ENCODE measurements at places on chromosomes 3 and 15.

DNA sequence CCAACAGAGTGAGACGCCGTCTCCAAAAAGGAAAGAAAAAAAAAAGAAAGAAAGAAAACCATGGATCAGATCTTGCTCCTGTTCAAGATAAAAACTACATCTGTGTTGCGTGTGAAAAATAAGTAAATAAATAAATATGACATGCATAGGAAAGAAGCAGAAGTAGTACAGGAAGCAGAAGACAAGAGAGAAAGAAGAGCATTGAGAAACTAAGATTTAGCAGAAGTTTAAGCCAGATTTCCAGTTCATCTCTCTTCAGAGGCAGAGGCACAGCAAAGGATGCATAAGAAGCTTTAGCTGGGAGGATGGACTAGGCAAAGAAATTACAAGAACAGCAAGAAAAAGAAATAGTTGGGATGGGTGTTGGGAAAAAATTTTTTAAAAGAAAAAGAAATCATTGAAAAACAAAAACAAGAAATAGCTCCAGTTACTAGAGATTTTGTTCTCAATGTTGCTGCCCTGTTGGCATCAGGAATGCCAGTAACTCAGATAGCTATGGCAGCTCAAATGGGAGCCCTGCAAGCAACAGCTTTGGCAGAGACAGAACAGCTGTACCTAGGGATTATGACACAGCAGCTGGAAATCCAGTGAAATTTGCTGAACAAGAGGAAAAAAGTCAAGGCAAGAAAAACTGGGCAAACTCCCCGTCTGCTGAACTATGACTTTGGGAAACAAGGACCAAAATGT, 17.3 kb downstream of the AP3S2 start:
- DNase-seq, result no peak

DNA sequence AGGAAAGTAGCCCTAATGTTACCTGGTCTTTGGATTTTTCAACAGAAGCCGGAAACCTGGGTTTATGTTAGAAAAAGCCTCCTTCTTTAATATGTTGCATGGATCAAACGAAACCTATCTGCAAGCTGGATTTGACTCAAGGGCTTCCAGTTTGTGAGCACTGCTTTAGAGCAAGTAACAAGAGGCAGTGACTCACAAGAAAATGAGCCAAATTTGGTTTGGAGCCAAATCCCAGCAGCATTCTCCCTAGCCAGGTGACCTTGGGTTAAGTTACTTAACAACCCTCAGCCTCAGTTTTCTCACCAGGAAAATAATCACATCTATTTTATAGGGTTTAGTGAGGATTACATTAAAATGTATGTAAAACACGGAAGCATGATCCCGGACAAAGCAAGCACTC, 215.2 kb upstream of the PRICKLE2 start:
- DNase-seq, result no peak

DNA sequence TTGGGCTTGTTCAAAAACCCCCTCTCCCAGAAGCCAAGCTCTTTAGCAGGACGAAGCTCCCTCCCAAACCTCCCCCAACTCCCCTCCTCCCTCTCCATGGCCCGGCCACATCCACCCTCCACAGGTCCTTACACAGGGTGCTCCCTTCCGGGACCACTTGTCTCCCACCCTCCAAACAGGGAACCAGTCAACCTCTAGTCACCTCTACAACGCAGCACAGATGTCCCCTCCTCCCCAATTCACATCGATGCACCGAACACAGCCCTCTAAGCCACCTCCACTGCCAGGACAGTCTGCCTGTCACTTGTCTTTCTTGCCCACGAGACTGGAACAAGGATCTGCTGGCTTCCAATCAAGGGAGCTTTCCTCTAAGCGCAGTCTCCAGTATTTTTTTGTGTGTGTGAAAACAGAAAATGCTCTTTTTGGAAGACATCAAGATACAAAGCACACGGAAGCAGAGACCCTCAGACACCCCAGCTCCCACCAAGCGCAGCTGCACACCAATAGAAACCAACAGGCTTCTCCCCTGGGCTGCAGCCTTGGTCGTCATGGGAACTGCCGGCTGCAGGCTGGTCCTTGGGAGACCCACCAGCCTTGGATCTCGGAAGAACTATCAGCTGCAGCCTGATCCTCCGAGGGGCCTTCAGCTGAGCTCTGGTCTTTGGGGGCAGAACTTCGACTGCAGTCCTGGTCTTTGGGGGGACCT, 26.5 kb downstream of the IQSEC1 start:
- no peak for DNase-seq

GRCh38 chr3:123597561-123597960, 12.7 kb upstream of the HACD2 start:
- no peak for DNase-seq

DNA sequence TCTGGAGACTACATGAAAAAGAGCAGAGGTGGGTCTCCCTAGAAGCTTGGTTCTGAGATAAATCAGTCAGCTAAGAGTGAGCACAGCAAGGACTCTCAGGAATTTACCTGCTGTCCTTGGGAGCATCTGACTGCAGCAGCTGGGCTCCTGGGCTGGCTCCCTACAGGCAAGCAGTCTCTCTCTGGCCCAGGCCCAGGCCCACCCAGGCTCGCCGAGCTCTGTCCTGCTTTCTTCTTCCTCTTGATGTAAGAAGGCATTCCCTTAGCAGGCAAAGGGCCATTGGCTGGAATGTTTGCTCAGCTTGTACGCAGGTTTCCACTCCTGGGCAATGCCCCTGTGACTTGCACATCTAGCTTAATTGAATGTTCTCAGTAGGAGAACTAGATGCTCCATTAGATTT, 4.3 kb upstream of the RBP2 start:
- DNase-seq, result no peak

GRCh38 chr3:87503900-87504498, 227.6 kb upstream of the POU1F1 start:
- no peak for DNase-seq

DNA sequence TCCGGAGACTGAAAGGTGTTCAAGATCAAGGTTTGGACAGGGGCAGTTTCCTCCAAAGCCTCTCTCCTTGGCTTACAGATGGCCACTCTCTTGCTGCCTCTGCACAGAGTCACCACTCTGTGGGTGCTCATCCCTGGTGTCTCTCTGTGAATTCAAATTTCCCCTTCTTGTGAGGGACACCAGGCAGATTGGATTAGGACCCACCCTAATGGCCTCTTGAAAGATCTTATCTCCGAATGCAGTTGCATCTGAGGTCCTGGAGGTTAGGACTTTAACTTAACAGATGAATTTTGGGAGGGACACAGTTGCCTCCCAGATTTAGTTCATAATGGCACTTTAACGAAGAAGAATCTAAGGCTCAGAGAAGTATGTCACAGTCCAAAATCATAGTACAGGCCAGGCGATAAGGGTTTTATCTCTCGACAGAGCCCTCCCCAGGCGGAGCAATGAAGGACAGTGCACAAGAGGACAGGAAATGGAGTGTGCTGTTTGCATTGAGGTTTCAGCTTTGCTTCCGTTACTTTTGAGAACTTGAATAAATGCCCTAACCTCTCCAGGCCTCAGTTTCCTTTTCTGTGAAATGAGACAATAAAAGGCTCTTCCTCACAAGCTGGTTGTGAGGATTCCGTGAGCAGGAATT, 38.9 kb upstream of the KIF23 start:
- DNase-seq, result no peak

- no peak for DNase-seq
Observed at GRCh38 chr3:166879661-166880060, 500.4 kb downstream of the ZBBX start.

DNA sequence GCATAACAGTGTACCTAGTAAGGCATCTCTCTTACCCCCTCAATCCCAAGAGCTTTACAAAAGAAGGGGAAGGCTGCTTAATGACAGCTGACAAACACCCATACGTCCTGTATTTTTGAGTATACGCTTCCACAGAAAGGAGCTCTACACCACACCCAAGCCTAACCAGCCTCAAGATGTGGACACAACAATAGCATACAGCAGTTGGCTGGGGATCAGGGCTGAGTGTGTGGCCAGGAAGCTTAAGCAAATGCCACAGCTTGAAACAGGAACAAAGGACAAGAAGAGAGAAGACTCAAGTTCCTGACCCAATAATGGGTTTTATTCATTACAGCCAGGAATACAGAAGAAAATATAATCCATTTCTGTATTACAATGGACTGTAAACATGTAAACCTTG, 6.9 kb downstream of the HEXA start:
- DNase-seq, result no peak

GRCh38 chr3:178810181-178810580, 261.4 kb downstream of the ZMAT3 start:
- no peak for DNase-seq

- no peak for DNase-seq
Observed at GRCh38 chr3:73271-73670, 123.3 kb upstream of the CHL1 start.

- no peak for DNase-seq
Observed at GRCh38 chr3:195032955-195033354, 238.0 kb downstream of the XXYLT1 start.
